Activated CD4-positive, alpha-beta T cell treated with anti-CD3 and anti-CD28 coated beads, Interleukin-10, Interleukin-2, amounts not matched to agents 100 ng/mL and 50 ng/mL, durations not matched to agents 16 hours and 8 hours (primary cell): ENCODE measurements at places on chromosomes 12 and 14.
A peak's percentile ranks its signal among the peaks of the same experiment; 100 is the strongest.

DNA sequence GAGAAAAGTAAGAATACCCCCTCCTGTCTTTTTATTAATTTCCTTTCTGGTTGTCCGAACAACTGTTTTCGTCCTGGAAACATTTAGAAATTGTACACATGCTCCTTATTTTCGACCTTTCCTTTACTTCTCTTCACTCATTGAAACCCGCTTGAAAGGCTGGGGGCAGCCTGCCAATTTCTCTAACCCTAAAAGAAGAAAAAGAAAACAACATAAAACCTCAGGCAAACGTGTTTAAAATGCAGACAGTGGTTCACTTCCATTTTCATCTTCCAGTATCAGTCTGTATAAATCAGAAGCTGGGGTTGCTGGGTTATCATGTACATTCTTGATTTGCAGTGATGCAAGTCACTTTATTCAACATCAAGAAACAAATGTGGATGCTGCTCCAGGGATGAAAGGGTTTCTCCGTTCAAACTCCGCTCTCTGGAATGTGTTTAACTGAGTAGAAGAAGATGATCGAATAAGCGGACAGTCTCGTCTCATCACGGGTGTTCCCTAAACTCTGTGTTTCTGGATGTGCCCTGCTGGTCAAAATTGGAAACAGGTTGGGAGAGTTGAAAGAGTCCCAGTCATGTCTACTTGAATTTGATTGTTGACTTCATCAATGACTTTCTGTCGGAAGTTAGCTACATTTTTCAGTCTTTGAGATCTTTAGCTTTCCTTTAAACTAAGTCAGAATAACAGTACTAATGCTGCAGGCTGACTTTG lies 1042.2 kb downstream of the BCL11B start:
- DNase-seq, result peak; percentile 21

DNA sequence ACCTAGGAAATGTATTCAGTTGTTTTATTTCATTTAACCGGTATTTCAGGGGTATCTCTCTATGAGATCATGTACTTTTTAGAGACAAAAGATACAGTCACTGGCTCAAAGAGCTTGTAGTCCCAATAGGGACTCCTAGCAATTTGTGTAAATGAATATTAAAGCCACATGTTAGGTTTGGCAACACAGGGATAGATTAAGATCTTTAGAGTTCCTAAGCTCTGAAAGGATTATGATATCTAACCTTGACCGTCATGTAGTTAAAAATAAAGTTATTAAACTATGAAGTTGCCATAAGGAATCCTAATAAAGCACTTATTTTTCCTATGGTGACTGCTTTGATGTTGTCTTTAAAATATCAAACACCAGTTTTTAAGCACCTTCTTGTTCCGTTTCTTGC lies 100.4 kb upstream of the FGD4 start:
- DNase-seq, result no peak

- DNase-seq, result no peak
These were observed 150.6 kb downstream of the KCNA5 start for GRCh38 chr12:5194306-5194705.

DNA sequence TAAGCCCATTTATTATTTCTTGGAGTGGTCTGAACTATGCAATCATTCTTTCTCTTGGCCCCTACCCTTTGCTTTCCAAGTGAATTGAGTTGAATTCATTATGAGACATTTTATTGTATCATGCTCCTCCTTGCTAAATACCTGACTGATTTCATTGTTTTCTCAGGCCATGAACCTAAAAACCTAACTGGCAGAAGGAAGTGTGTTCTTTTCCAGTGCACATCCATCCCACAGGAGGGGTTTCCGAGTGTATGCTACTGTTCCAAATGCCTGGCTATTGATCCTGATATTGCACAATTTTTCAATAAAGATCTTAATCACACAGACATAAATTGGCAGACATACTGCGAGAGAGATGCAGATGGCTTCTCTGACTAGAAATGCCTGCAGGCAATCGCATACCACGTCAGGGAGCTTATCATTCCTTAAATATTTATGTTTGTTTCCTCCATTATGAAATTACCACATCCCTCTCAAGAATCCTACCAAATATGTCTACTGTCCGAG lies 162.2 kb upstream of the EGLN3 start:
- no peak for DNase-seq

DNA sequence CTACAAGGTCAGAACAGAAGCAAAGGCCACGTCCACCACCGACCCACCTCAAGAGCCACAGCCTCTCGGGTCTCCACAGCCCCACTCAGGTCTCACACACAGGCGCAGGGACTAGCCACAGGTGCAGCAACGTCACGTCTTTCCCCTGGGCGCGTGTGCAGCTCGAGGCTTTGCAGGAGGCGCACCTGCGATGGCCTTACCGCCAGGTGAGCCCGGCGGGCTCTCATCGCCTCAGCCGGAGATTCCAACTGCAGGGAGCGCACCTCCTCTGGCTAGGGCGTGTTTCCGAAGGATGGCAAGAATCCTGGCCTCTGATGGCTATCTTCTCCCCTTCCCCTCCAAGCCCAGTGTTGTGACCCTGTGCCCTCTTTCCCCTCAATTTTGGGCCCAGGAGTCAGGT lies at the start of gene HIGD1C:
Gene HIGD1C (plus strand): TSS at position 35 of the 400 bp plus-strand sequence. CDS start 1,455 bp downstream, outside the sequence.
- DNase-seq, result no peak

DNA sequence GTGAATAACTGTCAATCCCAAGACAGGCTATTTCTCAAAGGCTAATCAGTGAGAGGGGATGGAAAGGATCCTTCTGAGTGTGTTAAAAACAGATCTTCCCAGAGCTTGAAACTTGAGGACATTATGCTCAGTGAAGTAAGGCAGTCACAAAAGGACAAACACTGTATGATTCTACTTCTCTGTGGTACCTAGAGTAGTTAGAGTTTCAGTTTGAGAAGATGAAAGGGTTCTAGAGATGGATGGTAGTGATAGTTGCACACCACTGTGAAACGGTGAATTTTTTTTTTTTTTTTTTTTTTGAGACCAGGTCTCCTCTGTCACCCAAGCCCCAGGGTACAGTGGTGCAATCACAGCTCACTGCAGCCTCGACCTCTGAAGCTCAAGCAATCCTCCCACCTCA lies 133.8 kb downstream of the SAMD4A start:
- peak; percentile 69 for DNase-seq

- DNase-seq, result no peak
These were observed 48.7 kb upstream of the KITLG start for GRCh38 chr12:88628856-88629509.

- no peak for DNase-seq
These were observed 69.4 kb downstream of the ACSM4 start for GRCh38 chr12:7373226-7373625.
